ENCODE measurements at places on chromosomes 3 and 15.

GRCh38 chr3:159757341-159758060, 231.1 kb upstream of the IL12A start:
- no peak for DNase-seq

DNA sequence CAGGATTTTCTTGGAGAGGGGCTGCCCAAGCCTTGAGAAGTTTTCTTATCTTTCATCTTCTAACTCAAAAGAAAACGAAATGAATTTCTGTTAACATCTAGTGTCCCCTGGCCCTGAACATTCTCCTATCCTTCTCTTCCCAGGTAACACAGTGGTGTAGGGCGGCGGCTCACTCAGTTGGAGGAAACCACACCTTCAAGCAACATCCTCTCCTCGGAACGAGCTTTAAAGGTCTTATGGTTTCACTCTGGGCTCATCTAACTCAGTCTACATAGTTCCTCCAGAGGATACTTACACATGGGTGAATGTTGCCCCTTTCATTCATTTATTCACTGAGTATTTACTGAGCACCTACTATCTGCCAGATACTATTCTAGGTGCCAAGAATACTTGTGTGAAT, 31.0 kb upstream of the KLHL6 start:
- DNase-seq = no peak

DNA sequence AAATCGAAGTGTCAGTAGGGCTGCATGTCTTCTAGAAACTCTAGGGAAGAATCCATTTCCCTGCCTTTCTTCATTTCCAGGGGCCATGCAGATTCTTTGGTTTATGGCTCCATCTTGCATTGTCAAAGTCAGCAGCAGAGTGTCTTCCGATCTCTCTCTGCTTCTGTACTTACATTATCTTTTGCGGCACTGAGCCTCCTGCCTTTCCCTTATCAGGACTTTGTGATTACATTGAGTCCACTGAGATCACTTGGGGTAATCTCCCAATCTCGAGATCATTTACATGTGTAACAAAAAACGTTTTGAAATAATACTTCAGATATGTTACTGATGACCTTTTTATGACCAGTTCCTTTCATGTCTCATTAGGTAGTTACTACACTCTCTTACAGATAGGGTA, 695.9 kb downstream of the NSUN3 start:
- DNase-seq = no peak

- peak; percentile 67 for DNase-seq
Measured at GRCh38 chr3:9552252-9552999, 1.2 kb downstream of the LHFPL4 start.

- no peak for DNase-seq
Measured at GRCh38 chr15:62403164-62403809, 238.2 kb upstream of the C2CD4B start.

DNA sequence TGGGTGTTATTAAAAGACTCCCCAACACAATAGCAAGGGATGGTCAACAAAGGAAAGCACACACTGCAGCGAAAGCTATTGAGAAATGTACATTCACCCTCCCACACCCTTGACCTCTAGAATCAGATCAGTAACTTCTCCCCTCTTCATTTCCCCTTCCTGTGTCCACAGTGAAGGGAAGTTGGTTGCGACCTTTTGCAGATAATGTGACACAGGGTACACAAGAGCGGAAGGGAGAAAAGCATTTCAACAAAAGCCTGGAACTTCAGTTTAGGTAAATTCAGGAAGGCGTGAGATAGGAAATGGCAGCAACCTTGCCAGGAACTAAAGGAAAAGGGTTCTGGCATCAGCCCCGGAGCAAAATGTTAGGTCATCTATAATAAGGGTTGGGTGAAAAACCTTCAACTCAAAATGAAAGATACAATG, 899.8 kb downstream of the MCTP2 start:
- no peak for DNase-seq

DNA sequence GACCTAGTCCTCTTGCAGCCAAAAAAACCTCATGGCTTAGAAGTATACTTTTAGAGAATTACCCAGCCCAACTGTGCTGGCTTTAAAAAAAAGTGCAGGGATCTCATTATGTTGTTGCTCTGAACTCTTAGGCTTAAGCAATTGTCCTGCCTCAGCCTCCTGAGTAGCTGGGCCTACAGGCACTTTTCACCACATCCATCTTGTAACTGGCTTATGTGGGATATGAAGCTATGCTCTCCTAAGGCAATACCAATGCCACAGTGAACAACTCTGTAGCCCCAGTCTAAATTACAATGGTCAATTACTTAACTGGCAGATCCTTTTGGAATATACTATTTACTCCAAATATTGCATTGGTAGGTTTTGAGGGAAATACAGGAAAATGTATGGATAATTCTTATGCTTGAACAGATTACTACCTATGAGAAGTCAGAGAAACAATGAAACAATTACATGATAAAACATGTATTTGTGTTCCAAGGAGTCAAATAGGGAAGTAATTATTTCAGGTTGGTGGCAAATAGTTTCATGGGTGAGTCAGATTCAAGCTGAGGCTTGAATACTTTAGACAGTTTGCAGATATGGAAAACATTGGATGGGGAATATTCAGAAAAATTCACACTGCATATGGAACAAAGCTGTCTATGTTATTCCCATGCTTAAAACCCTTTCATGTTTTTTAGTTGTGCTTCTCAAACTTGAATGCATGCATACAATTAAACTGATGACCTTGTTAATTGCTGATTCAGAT, 34.6 kb upstream of the GPR149 start:
- no peak for DNase-seq

GRCh38 chr3:53816425-53816824, 29.8 kb downstream of the CHDH start:
- DNase-seq = no peak

DNA sequence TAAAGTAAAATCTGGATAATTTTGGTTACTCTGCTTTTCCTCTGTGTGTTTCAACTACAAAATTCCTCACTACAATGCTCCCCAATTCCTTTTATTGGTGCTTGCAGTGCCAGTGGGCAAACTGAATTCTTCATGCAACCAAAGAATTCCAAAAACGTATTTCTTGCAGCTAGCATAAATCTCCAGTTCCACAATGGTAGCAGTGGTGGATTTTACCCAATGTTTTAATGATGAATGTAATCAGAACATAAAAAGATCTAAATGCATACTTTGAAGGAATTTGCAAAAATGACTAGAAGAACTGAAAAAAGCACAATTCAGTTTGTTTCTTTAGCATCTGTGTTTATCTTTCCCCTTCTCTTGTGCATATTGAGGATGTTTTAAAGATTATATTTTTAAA, 359.6 kb upstream of the TPRG1 start:
- DNase-seq = no peak

- peak; percentile 69 for DNase-seq
Measured at GRCh38 chr3:186849374-186849975, 7.0 kb downstream of the ADIPOQ start.

DNA sequence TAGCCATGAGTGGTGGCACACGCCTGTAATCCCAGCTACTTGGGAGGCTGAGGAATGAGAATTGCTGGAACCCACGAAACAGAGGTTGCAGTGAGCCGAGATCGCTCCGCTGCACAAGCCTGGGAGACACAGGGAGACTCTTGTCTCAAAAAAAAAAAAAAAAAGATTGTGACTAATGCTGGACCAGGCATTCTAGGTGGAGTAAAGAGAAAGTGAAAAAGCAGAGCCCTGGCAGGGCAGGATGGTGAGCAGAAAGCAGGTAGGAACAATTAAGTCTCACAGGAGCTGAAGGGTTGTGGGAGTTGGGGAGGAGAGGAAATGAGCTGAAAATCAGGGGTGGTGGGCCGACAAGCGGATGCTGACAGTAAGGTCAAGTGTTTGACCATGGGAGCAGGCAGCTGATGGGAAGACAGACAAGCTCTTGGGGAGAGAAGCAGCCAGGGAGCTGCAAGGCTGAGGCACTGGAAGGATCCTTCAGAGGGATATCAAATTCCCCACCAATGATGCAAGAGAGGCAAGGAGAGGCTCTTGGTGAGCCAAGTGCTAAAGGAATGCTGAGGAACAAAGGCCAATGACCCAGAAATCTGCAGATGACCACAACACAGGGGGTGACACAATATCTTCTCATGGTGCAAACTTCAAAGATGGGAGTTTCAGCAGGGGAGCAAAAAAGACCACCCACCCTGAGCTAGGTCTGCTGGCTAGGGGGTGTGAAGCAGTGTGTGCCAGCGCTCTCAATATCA, 251.1 kb downstream of the ULK4 start:
- DNase-seq = no peak

GRCh38 chr3:127678611-127679533, 6.1 kb downstream of the ABTB1 start:
- no peak for DNase-seq

GRCh38 chr15:60476713-60477112, 2.2 kb downstream of the ICE2 start:
- no peak for DNase-seq

DNA sequence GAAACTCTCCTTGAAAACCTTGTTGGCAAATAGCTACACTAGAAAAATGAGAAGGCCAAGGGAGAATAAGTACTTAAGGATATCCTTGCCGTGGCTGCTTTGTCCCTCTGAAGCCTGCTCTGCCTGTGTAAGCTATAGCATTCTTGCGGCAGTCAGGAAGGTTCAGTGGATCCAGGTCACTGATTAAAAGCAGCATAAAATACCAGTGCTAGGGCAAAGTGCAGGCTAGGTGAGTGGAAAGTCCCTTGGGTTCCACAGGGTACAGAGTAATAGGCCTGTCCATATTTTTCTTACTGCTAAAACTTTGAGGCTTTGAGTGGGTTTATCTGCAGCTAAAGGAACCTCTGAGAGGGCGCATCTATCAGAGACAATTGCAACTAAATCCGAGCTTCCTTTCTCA, 10.3 kb downstream of the CXCR6 start:
- no peak for DNase-seq

GRCh38 chr15:64213646-64214045, 50.8 kb upstream of the PPIB start:
- no peak for DNase-seq

DNA sequence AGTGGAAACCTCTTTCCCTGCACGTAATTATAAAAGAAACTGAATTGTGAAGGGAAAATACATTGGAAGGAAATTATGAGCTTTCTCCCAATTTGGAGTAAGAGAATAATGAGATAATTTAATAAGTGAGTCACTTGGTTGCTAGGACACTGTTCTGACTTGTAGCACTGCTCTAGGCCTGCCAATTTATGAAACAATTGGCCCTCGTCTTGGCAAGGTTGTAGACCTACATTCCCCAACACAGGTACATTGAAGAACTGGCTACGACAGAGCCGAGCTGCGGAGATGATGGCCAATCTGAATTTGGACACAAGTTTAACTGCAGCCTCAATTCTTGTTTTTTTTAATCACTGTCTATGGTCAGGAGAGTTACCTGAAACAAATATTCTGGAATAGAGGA, 674.1 kb downstream of the MECOM start:
- DNase-seq = no peak

GRCh38 chr3:135199137-135199536, 404.1 kb downstream of the EPHB1 start:
- DNase-seq = no peak

DNA sequence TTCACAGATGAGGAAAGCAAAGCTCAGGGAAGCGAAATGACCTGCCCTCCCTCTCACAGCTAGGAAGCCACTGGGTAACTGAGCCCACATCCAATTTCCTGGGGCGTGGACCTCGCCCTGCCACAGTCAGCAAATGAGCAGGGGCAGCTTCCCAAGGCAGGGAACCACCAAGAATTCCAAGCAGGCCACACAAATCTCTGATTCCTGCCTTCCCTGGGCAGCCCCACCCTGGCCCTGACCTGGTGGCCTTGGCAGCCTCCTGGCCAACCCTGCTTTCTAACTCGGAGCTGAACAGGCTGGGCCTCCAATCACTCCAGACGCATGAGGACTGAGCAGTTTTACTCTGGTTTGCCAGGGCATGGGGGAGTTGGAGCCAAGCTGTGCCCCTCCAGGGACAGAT, 203.7 kb upstream of the TLE3 start:
- no peak for DNase-seq

GRCh38 chr3:147945968-147946519, 536.9 kb downstream of the ZIC1 start:
- peak; percentile 32 for DNase-seq

DNA sequence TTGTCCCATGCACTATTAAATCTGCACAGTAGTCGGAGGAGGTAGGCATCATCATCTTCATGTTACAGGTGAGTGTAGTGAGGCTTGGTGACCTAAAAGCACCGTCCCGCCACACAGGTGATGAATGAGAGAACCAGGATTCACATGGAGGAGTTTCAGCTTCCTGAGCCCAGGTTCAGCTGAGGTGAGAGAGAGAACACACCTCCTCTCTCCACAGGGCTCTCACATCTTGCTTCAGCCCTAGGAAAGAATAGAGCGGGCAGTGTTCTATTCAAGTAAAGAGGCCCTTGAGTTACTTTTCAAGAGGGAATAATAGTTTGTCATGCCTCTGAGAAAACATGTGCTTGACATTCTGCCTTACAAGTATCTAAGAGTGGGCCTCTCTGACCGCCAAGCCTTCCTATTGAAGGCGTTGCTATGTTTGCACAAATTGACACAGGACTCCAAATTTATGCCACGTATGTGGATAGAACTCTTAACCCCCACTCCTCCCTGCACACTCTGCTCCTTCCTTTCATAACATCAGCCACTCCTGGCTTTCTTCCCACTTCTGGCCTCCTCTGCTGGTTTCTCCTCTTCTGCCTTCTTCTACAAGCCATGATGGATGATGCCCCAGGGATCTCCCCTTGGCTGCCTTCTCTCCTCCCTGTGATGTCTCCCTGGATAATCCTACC, 138.3 kb upstream of the ABHD17C start:
- no peak for DNase-seq

DNA sequence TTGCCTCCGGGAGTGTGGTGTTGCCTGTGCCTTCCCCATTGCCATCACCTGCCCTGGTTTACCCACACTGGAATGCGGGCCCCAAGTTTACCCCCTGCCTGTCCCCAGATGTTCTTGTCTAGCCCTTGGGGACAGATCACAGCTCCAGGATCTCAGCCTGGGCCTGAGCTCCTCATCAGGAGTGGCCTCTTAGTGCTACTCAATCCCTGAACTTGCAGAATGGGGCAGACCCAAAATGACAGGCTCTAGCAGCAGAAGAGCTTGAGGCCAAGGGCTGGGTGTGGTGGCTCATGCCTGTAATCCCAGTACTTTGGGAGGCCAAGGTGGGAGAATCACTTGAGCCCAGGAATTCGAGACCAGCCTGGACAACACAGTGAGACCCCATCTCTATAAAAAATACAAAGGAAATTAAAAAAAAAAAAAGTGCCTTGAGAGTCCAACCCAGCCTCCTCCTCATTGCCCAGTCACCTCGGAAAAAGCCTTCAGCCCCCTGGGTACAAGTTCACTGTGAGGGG, 3.8 kb downstream of the CHAC1 start:
- DNase-seq = no peak

DNA sequence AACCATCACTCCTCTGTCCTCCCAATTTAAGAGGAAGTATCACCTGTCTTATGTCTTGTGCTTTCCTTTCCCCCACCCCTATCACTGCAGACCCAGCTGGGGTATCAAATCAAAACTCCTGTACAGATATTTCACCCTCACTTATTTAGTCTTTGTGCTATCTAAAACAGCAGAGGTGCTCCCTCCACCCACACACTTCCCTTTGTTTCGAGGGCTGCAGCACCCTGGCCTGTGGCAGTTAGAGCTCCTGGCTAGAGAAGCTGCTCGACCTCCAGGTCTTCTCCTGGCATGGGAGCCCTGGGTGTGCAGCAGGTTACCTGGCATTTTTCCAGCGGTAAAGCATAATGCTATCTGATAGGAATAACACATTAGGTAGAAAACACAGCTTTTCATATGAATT, 181.4 kb upstream of the BCL6 start:
- no peak for DNase-seq

GRCh38 chr3:184637705-184638104, 74.2 kb downstream of the MAGEF1 start:
- no peak for DNase-seq

All from GM10248 (cell line).